ENCODE measurements at places on chromosomes 11 and 22.

DNA sequence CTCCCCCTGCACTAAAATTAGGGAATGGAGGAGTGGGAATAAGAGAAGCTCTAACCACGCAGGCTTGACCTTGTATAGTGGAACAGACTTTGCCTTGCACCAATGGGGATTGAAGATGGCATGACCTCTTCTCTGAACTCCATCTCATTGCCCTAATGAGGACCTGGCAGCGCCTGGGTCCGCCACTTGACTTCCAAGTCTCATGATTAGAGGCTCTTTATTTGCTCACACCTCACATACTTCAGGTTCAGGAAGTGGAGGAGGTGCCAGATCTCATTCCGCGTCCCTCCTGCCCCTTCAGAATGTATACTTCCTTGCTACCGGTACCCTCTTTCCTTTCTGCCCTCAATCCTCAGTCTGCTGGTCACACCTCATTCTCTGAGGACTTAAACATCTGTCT, 106.0 kb upstream of the CD44 start:
- DNase-seq: no peak

- no peak for DNase-seq
These were observed 485 bp downstream of the KCNJ4 start for GRCh38 chr22:38454353-38455075.

DNA sequence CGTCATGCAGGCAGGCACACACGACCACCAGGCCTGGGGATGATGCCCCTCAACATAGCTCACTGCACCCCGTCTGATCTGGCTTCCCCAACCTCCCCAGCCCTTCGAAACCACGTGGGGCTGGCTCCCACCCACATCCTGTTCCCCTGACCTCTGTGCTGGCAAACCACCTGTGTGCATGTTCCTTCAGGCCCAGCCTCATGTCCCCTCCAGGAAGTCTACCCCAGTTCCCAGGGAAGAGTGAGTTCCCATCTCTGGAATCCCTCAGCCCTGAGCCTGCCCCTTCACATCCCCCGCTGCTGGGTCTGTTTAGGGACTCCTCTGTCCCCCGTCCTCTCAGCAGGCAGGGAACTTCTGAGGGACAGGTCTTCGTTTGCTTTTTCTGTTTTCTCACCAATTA, 7.1 kb downstream of the SLC7A4 start:
- DNase-seq: no peak

- no peak for DNase-seq
These were observed 40.9 kb upstream of the OR9Q1 start for GRCh38 chr11:57982776-57983175.

GRCh38 chr11:18321578-18321968, 367 bp downstream of the HPS5 start:
- DNase-seq: no peak

GRCh38 chr11:131938351-131938751, 567.9 kb downstream of the NTM start:
- DNase-seq: no peak

- no peak for DNase-seq
These were observed 16.3 kb downstream of the IL2RB start for GRCh38 chr22:37133304-37134018.

- no peak for DNase-seq
These were observed 354.8 kb downstream of the TENM4 start for GRCh38 chr11:79086056-79086455.

DNA sequence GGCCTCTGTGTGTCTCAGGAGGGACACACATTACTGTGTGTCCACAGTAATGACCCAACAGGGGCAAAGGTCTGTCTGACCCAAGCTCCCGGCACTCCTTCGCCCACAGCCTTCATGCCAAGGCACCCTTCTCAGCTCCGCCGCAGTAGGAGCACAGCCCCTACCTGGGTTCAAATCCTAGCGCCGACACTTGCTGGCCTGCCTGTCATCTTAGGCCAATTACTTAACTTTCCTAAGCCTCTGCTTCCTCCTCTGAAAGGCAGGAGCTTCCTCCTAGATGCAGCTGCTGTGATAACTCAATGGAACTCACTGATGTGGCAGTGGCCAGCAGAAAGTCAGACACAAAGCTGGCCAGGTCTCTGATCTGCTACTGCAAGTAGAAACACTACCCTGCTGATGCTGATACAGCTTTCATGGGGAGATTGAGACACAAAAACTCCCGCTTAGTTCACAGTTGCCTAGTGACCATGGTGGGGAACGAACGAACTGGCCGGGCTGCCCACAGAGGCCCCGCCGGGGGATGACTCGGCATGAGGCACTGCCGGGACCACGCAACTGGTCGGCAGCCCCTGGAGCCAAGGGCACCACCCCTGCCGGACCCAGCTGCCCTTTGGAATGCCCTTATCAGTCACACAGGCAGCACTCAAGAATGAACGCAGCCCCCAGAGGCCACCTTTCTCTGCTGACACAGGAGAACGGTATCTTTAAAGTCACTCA, 8.1 kb downstream of the EHD1 start:
- no peak for DNase-seq

- no peak for DNase-seq
These were observed 838 bp downstream of the WNT11 start for GRCh38 chr11:76205252-76206076.

DNA sequence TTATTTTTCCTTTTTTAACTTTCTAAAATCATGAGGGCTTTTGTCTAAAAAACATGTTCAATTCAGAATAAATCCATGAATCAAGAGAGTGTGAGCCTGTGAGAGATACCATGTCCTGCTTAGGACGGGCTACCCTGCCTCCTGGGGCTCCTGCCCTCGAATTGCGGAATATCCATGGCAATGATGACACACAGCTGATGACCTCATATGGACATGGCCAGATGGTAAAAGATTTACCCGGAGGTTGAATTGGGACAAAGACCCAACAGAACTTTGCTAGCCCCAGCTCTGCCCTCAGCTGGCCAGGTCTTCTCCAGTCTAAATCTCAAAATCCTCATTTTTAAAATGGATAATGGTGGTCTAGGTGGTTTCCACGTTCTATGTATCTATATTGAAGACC, 538.1 kb upstream of the API5 start:
- DNase-seq: no peak

- DNase-seq: no peak
These were observed 56.0 kb downstream of the SLC1A2 start for GRCh38 chr11:35363246-35363801.

DNA sequence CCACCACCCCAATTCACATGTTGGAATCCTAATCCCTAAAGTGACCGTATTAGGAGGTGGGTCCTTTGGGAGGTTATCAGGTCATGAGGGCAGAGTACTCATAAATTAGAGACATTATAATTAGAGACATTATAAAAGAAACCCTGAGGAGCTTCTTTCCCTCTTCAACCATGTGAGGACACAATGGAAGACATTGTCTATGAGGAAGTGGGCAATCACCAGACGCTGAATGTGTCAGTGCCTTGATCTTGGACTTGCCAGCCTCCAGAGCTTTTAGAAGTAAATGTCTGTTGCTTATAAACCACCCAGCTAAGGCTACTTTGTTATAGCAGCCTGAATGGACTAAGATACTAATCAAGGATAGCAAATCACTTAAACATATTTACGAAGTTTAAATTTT, 14.8 kb downstream of the GAB2 start:
- DNase-seq: no peak

- no peak for DNase-seq
These were observed 218.8 kb upstream of the B3GAT1 start for GRCh38 chr11:134630861-134631260.

DNA sequence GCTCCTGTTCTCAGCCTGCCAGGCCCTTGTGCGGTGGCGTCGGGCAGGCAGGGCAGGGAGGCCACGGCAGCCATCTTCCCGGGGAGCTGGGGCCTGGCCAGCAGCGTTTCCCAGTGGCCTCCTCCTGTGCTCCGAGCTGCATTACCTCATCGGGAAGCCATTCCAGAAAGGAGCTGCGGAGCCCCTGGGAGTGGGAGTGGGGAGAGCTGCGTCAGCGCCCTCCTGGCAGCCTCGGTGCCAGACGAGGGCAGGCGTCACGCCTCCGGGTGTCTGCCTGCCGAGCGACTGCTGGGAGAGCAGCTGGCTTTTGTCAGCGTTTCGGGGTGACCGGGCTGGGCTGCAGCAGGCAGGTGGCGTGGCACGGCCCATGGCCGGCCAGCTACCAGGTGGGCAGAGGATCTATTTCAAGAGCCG, 30.9 kb upstream of the WNT7B start:
- DNase-seq: no peak

DNA sequence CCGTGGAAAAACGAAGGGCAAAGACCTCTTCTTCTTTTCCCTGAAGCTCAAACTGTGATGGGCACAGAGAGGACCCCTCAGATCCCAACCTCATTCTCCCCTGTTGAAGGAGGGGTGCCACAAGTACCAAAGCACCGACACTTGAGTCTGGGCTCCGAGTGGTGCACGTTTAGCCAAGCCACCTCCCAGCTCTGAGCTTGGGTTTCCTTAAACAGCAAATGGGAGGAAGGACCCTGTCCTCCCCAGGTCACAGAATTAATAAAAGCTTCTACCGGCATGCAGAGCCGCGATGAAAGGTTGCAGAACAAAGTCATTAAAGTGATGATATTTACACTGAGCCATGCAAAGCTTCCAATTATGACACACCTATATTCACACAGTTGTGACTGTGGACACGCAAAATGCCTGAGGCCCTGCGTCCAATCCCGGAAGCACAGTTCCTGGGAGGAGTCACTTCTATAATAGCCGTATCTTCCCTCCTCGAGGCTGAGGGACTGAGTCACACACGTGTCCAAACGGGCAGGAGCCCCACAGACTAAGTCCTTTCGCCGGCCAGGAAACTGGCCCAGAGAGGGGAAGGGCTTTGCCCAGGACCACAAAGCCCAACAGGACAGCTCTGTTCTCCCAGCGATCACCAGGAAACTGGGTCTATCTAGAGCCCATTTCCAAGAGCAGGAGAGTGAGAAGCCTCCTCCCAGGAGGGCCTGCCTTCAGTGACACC, 922 bp upstream of the CSNK1E start:
- DNase-seq: no peak

GRCh38 chr22:45656577-45656976, 15.1 kb upstream of the ATXN10 start:
- no peak for DNase-seq

GRCh38 chr11:19539861-19540260, 172.8 kb upstream of the NAV2 start:
- no peak for DNase-seq

- no peak for DNase-seq
These were observed 4.3 kb downstream of the ASRGL1 start for GRCh38 chr11:62341588-62341987.

DNA sequence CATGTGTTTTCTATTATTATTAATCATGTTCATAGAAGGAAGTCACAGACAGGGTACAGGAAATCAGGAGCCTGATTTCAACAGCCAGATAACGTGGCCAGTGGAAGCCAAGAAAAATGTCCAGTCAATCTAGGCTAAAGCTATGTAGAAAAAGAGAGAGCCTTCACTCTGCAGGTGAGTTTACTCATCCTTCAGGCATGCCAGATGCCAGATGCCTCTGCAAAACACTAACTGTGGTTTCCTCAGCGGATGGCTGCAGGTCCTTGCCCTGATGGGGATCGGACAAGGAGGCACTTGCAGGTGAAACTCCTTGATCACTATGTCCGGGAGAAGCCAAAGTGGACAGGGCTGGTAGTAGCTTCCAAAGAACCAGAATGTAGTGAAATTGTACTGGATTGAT, 962.3 kb upstream of the RAG2 start:
- no peak for DNase-seq

DNA sequence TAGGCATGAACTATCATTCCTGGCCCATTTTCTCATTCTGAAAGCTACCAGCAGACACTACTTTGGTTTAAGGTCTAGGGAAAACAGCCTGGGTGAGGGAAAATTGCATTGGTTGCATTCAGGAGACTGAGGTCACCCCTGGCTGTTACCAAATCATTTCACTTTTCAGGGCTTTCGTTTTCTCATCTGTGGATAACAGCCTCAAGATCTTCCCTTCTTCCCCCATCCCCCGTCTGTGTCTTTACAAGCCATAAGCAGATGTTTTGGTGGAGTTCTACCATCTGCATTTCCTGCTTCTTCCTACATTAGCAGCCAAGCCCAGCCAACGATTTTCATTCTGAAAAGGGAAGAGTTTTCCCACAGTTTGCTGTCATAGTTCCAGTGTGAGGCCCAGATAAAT, 130.4 kb downstream of the HIPK3 start:
- DNase-seq: no peak

- no peak for DNase-seq
These were observed 780 bp upstream of the ALDH3B2 start for GRCh38 chr11:67675058-67675747.

GRCh38 chr11:7577291-7578190, 63.7 kb downstream of the PPFIBP2 start:
- peak; percentile 51 for DNase-seq

DNA sequence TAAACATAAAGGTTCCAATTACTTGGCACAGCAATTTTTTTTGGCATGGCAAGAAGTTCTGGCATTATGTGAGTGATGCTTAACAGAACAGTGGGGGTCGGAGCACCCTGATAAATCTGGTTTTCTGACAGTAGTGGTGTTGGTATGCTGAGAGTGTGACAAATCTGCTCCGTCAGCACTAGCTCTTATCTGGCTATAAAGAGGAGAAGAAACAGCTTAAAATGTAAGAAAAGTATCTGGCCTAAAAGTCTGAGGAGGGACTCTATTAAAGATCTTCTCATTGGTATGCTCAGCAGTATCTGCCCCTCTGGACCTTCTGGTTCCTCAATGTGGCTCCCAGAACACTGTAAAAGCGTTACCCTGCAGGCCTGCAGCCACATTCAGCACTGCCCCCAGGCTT, 137.4 kb downstream of the PLEKHA7 start:
- DNase-seq: no peak

GRCh38 chr11:68460741-68461574, at the start of gene PPP6R3:
TSS of gene PPP6R3 (plus strand) at chr11:68460752. CDS start at chr11:68537665, 76,913 bp downstream.
- peak; percentile 24 for DNase-seq

- DNase-seq: no peak
These were observed 356.4 kb downstream of the TENM4 start for GRCh38 chr11:79084382-79084781.

DNA sequence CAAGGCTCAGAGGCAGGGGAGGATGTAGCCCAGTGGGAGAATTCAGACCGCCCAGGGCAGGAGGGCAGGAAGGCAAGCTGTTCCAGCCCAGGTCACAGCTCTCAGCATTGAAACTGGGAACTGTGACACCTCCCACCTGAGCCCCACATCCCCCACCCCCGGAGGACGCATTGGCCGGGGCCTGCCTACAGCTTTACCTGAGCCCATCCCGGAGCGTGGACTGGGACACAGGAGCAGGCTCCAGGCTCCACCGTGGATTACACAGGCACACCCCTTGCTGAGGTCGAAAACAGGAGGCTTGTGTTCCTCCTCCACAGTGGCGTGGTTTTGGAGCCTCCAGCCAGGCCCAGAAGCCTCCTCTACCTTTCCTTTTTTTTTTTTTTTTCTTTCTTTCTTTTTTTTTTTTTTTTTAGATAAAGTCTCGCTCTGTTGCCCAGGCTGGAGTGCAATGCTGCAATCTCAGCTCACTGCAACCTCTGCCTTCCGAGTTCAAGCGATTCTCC, 9.1 kb upstream of the PGA3 start:
- DNase-seq: no peak
